ENCODE measurements at places on chromosomes 2 and 18.

GRCh38 chr2:18721038-18721922 lies 131.9 kb upstream of the NT5C1B start:
- no peak for DNase-seq

GRCh38 chr2:46610021-46610420 lies 130.7 kb downstream of the TMEM247 start:
- no peak for DNase-seq

DNA sequence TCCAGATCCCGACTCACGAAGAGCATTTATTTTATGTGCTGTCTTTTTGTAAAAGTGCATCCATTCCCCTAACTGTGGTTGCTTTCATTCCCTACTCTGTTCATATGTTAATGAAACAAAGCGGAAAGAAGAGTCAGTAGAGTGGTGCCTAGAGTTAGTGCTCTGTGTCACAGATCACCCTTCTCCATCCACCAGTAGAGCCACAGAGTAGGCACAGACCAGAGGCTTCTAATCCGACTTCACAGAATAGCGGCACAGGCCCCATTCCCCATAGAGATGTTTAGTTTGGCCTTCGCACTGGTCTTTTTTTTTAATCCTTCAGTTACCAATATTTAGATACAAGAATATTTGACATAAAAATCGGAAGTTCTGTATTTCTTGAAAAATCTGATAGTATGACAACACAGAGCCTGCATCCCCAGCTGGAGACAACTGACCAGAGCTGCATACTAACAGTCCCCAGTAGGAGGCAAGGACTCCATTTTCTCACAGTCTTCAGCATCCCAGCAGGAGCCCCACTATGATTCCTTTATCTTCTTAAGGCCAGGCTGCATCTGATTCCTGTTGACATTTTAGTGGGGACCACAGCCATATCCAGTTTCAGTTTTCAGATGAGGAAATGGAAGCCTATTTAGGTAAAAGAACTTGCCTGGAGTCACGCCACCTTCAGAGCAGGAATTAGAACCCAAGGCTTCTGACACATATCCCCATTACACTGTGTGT lies 7.0 kb downstream of the G6PC2 start:
- no peak for DNase-seq

GRCh38 chr18:58866066-58866772 lies 1.5 kb downstream of the ZNF532 start:
- DNase-seq, result no peak

DNA sequence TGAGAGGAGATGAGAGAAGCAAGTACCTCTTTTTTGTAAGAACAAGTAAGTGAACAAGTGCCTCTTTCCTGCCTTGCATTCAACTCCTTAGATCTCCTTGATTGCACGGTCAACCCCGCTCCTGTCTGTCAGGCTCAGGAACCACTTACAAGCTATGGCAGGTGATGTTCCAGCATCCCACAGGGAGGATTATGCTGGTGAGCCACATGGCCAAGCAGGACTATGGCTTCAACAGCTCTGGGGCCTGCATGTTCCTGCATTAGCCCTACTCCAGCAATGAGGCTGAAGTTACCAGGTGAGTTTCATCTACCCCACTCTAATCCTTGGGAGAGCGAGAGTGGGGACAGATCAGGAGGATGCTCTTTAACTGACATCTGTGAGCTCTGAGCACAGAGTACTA lies 29.5 kb downstream of the TTC32 start:
- DNase-seq, result no peak

- no peak for DNase-seq
These were observed 4.7 kb downstream of the OSR1 start for GRCh38 chr2:19353721-19354050.

- no peak for DNase-seq
These were observed 147.6 kb downstream of the CYP26B1 start for GRCh38 chr2:72000110-72000509.

DNA sequence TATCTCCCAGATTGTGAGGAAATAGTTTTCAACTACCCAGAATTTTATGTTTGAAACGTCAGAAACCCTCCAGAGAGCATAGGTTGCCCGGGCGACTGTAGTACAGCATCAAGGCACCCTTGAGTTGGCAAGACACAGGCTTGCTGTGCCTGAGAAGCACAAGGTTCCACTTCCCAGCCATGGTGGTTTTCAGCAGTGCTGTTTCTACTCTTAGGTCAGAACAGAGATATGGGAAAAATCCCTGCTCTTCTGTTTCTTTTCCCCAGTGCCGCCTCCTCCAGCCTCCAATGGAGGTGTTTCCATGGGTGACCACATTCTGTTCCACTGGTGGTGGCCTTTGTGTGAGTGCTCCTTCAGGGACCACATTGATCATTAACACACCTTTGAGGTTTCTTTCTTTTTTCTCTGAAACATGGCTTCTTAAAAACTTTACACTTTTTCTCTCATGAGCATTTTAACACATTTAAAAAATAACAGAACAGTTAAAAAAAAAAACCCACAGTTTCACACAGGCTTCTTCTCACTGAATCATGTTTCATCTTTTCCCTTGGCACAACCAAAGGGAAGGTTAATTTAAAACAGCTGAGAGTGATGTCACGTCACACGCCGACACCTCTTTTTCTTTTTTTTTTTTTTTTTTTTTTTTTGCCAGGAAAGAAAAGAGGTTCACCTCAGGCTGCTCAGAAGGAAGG lies 229.3 kb upstream of the HDAC4 start:
- DNase-seq, result no peak

DNA sequence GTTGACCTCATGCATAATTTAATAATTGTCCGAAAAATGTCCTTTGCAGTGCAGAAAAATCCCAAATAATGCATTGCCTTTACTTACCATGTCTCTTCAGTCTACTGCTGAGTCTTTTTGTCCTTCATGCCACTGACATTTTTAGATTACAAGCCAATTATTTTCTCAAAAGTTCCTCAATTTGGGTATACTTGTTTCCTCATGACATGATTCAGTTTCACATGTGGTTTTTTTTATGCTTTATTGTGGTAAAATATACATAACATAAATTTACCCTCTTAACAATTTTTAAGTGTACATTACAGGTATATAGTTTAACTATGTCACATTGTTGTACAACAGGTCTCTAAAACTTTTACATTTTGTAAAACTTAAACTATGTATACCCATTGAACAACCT lies 81.0 kb downstream of the EPC2 start:
- DNase-seq, result no peak

DNA sequence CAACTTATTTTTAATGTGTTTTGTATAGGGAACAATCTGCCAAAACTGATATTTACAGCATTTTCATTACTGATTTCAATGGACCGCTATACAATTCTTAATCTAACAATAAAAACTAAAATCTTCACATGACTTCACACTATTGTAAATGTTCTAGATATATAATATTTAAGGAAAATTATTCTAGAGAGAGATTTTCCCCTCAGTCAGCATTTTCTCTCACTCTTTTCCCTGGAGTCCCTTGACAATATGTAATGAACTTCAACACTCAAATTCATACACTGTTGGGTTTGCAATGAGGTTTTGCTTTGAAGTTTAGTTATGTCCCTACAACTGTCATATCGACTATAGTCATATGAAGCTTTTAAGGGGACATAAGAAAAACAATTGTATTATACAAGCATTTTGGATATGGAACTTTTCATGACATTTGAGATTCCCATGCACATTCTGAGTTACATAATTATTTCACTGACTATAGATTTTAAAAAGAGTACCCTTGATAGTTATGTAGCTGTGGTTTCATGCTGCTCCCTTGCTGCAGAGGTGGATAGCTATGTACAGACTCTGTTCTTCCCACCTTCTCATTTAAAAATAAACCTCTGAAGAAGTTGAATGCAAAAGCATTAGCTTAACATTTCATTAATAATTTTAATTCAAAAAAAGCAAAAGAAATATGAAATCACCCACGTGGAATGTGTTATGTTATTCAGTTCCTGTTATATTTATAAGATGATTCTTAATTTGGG lies 338.5 kb downstream of the AKAIN1 start:
- no peak for DNase-seq

DNA sequence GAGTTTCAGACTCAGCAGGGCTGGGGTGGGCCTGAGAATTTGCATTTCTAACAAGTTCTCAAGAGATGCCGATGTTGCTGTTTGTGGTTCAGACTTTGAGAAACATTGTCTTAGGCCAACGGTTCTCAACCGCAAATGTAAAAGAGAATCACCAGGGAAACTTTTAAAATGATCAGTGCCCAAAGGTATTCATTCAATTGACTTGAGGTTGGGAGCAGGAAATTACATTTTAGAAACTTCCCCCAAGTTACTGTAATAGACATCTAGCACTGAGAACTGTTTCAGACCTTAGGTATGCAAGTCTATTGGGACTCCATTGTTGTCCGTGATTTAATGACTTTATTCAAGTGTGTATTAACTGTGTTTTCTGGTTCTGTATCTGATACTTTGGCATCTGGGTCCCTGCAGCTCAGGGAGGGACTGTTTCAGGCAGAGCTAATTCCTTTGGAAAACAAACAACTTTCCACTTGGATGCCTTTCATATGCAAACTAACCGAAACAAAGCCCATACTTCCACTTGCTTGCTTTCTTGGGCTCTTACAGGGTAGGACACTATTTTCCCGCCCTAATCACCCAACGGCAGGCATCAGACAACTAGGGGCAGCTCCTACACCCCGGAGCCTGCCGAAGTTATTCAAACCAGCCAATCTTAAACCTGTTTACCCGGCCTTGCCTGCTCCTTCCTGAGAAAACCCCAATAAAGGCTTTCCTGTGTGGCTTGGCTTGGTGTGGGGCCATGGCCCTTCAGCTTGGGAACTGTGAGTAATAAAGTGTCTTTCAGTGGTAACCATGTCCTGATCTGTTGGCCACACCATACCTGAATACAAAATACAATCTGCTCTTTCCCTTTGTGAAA lies 97.6 kb downstream of the POLE4 start:
- no peak for DNase-seq

- no peak for DNase-seq
These were observed 295.0 kb upstream of the GULP1 start for GRCh38 chr2:187996630-187997029.

- DNase-seq, result no peak
These were observed 3.5 kb downstream of the RND3 start for GRCh38 chr2:150484006-150484405.

DNA sequence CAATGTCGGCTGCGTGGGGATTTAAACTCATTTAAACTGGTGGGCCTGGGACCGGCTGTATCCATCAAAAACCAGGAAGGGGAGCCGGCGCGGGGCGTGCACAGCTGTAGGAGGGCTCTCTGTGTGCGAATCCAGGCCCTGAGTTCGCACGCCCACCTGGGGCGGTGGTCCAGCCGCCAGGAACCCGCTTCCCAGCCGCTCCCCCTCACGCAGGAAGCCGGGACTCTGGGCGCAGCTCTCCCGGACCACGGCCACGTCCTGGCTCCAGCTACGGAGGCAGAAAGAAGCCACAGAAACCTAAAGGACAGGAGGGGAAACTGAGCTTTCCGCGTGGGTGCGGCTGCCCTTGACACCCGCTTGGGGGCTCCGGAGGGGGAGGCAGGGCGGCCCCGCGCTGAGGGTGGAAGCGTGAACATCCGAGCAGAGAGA lies 80.6 kb downstream of the GFPT1 start:
- DNase-seq, result no peak

- DNase-seq, result no peak
These were observed 32.7 kb downstream of the COX7A2L start for GRCh38 chr2:42328148-42328833.

GRCh38 chr2:27485496-27485895 lies 4.0 kb downstream of the IFT172 start:
- DNase-seq, result no peak

GRCh38 chr2:159225025-159226016 lies 61.2 kb downstream of the WDSUB1 start:
- DNase-seq, result no peak

DNA sequence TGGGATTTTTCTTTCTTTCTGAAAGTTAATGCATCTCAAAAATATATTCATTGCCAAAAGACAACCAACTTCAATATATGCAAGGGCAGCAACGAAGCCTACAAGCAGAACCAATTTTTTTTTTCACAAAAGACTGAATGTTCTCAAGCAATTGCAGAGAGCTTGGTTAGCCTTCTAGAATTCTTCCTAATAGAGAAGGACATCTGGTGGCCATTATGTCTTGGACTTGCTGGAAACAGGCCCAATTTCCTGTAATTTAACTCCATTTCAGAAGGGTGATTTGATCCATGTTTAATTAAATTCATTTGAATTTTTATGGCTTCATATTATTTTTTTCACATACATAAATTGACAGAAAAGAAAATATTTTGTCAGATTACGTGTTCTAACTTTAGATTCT lies 208.0 kb downstream of the TPGS2 start:
- DNase-seq, result no peak

GRCh38 chr2:48449073-48449840 lies 80.7 kb upstream of the STON1 start:
- DNase-seq, result no peak

DNA sequence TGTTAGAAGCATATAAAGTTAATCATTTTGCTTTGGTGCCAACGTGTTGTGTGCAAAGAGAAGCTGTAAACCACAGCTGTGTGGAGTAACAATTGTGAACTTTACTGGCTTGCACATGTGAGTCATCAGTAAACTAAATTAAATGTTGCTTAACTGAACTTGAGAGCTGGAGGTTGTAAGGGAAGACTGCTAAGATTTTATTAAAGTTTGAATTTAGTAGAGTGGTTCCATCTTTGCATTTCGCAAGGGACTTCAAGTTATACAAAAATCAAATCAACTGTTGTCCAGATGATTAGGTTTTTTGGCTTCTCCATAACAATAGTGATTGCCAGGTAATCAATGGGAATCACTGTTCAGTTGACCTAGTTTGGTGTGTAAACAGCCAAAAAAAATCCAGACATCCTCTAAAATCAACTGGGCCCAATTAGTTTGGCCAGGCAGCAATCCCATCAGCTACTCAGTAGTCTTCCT lies 247.4 kb downstream of the MYO3B start:
- no peak for DNase-seq

DNA sequence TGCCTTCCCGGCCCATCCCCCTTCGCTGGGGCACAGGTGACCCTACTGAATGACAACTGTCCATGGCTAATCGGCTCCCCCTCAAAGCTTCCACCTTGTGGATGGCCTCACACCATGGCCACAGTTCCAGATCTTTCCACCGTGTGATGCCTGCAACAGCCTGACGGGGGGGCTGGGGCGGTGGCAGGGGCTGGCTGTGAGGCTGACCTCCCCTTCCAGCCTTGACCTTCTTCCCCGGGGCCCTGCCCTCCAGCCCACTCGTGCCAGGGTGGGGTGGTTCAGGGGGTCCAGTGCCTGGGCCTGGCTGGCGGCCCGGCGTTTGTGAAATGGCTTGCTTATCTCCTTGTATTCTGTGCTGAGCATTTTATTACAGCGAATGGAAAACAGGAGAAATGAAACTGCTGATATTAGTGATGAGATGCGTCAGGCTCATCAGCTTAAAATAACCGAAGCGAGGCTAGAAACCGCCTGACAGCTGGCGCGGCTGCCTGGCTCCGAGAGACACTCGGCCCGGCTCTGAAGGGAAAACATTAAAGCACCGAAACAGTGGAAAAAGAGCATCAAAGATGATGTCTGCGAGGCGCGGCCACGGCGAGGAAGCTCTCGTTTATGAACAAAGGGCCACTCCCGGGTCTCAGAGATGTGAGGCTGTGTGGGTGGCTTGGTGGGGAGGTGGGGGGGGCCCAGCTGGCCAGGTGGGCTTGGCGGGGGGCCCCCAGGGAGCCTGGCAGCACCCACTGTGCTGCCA lies 916 bp upstream of the PDCD1 start:
- DNase-seq, result no peak

GRCh38 chr2:229416116-229416694 lies 145.1 kb upstream of the PID1 start:
- DNase-seq, result no peak

GRCh38 chr2:17620841-17621240 lies 80.3 kb downstream of the VSNL1 start:
- no peak for DNase-seq

Data from NCI-H187 (cell line).